ENCODE measurements at places on chromosomes 1 and 21. TPM values are rescaled to one million over a fixed set of nuclear protein-coding genes. Genes with fewer than 3 reads are reported as not detected.

- no peak overlapping the region for H3K4me3 ChIP-seq
- H3K27me3 ChIP-seq: peaks cover 5% of the 10 kb centered on the region
- DNase-seq: no peak
- no peaks in the 10 kb centered on the region for H3K36me3 ChIP-seq
Observed at GRCh38 chr1:165960881-165961280, 133.5 kb downstream of the UCK2 start.

COL24A1 gene
- total RNA-seq: not detected

- H3K27me3 ChIP-seq: no peaks in the 10 kb centered on the region
- H3K4me3 ChIP-seq: no peak overlapping the region
- no peaks in the 10 kb centered on the region for H3K36me3 ChIP-seq
- DNase-seq: no peak
- peaks cover 4% of the 10 kb centered on the region for H3K4me1 ChIP-seq
- no peak overlapping the region for H3K27ac ChIP-seq
Observed at GRCh38 chr1:56334047-56334446, 245.3 kb downstream of the PLPP3 start.

DNA sequence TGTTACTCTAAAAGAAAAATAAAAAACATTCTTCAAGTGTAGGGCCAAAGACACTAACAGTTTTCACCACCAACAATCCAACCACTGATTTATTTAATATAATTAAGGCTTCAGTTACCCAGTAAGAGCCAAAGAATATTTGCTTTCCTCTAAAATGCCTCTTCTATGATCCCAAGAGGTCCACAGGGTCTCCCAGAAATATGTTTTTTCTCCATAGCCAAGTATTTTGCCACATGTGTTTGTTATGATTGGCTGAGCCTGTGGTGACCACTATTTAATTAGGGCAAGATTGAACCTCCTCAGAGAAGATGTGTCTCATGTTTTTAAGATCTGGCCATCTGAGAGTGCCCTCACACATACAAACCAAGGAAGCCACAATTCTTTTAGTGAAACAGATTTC lies 135.9 kb downstream of the TPR start:
- no peak for DNase-seq
- H3K27me3 ChIP-seq: no peaks in the 10 kb centered on the region
- no peaks in the 10 kb centered on the region for H3K4me1 ChIP-seq
- H3K36me3 ChIP-seq: no peaks in the 10 kb centered on the region
- H3K4me3 ChIP-seq: no peak overlapping the region

GRCh38 chr1:221559911-221560310 lies 182.0 kb downstream of the DUSP10 start:
- no peak overlapping the region for H3K4me3 ChIP-seq
- H3K4me1 ChIP-seq: no peaks in the 10 kb centered on the region
- no peaks in the 10 kb centered on the region for H3K36me3 ChIP-seq
- no peaks in the 10 kb centered on the region for H3K27me3 ChIP-seq
- no peak for DNase-seq
- H3K27ac ChIP-seq: no peak overlapping the region

GRCh38 chr1:197984289-197984688 lies 67.1 kb downstream of the LHX9 start:
- DNase-seq: no peak
- peaks cover 2% of the 10 kb centered on the region for H3K4me1 ChIP-seq
- H3K27me3 ChIP-seq: peaks cover 18% of the 10 kb centered on the region
- H3K36me3 ChIP-seq: no peaks in the 10 kb centered on the region
- H3K4me3 ChIP-seq: no peak overlapping the region

- DNase-seq: no peak
- no peak overlapping the region for H3K27ac ChIP-seq
- H3K27me3 ChIP-seq: no peaks in the 10 kb centered on the region
- no peak overlapping the region for H3K4me3 ChIP-seq
Observed at GRCh38 chr1:246397046-246397445, 110.0 kb downstream of the SMYD3 start.

- no peaks in the 10 kb centered on the region for H3K27me3 ChIP-seq
- no peaks in the 10 kb centered on the region for H3K4me1 ChIP-seq
- no peak overlapping the region for H3K4me3 ChIP-seq
Observed at GRCh38 chr1:7467476-7468175, 303.5 kb upstream of the VAMP3 start.

GRCh38 chr21:27584256-27584655 lies 617.4 kb upstream of the ADAMTS5 start:
- no peak overlapping the region for H3K4me3 ChIP-seq
- no peak for DNase-seq
- no peak overlapping the region for H3K27ac ChIP-seq
- no peaks in the 10 kb centered on the region for H3K27me3 ChIP-seq
- no peaks in the 10 kb centered on the region for H3K36me3 ChIP-seq

DNA sequence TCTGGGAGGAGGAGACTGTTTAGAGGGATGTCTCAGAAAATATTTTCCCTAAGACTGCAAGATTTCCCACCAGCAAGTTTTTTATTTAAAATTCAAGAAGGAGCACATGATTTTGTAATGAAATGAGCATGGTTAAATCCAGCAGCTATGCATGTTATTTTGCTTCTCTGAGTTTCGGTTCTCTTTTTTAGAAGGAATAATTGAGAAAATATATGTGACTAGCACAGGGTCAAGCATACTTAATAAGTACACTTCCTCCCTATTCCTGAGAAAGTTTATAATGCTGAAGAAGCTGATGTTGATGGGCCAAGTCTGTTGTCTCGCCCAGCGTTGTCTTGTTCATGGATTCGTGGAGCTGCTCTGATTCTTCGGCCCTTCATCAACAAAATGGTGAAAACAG lies 51.2 kb downstream of the EXO1 start:
- H3K4me3 ChIP-seq: no peak overlapping the region
- no peaks in the 10 kb centered on the region for H3K4me1 ChIP-seq
- H3K27me3 ChIP-seq: no peaks in the 10 kb centered on the region
- no peak for DNase-seq
- no peak overlapping the region for H3K27ac ChIP-seq

DNA sequence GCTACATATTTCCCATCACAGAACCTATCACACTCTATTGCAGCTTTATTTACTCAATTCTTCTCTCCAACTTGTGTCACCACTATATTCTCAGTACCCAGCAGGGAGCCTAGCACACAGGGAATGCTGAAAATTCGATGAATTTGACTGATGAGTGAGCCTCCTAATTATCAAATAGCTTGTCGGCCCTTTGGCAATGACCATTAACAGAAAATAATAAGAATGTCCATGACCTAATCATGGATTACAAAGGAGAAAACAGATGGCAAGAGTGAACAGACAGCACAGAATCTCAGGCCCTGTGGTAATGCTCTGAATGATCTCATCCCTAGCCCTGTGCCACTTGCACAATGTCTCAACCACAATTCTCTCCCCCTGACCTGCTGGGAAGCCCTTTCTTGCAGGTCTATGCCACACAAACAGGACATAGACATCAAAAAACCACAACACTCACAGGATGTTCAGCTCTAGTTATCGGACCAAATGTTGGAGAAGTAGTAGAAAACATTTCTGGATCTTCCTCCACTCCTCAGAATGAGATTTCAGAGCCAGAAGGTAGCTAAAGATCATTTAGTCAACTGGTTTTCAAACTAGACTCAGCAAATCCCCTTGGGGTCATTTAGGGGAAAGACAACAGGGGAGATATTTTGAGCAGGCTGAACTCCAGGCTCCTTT lies 68.4 kb downstream of the LUZP1 start:
- H3K27ac ChIP-seq: peak overlapping the region; percentile 23
- H3K27me3 ChIP-seq: no peaks in the 10 kb centered on the region
- peak; percentile 72 for DNase-seq
- H3K36me3 ChIP-seq: peaks cover 2% of the 10 kb centered on the region

GRCh38 chr1:226948996-226949395 lies 8.9 kb downstream of the COQ8A start:
- no peak overlapping the region for H3K27ac ChIP-seq
- no peak overlapping the region for H3K4me3 ChIP-seq
- no peak for DNase-seq
- no peaks in the 10 kb centered on the region for H3K36me3 ChIP-seq
- no peaks in the 10 kb centered on the region for H3K27me3 ChIP-seq
